Fibroblast of skin of scalp (primary cell): ENCODE measurements at places on chromosomes 7 and 10.

GRCh38 chr7:38284553-38284952 is 11.1 kb upstream of the TARP start:
- no peak for DNase-seq

DNA sequence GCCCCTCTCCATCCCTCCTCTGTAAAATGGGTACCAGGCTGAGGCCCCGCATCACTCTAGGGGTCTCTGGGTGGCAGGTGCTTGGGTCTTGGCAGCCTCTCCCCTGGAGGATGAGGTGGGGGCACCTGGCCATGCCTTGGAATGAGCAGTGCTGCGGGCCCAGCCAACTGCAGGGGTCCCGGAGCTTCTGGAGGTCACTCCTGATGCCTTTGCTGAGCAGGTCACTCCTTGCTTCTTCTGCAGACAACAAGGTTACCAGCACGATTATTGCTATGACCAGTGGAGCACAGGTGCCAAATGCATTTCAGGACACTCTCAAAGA is 22.4 kb upstream of the ZNF488 start:
- no peak for DNase-seq

GRCh38 chr7:122306320-122307227 is 2.0 kb upstream of the FEZF1 start:
- DNase-seq, result no peak

DNA sequence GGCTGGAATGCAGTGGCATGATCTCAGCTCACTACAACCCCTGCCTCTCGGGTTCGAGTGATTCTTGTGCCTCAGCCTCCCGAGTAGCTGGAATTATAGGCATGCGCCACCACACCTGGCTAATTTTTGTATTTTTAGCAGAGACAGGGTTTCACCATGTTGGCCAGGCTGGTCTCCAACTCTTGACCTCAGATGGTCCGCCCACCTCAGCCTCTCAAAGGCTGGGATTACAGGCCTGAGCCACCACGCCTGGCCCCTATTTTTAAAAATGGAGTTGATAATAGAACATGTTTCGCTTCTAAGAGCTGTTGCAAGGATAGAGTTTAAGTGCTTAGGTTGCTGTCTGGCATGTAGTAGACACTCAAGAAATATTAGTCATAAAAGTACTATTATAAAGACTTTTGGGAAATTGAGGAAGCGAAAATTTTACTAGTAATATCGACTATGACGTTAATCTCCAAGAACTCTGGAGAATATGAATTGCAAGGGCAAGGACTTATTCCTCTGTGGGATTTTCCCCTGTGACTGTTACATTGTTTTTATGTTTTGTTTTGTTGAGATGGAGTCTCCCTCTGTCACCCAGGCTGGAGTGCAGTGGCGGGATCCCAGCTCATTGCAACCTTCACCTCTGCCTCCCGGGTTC is 7.9 kb downstream of the GTF2I start:
- DNase-seq, result no peak

DNA sequence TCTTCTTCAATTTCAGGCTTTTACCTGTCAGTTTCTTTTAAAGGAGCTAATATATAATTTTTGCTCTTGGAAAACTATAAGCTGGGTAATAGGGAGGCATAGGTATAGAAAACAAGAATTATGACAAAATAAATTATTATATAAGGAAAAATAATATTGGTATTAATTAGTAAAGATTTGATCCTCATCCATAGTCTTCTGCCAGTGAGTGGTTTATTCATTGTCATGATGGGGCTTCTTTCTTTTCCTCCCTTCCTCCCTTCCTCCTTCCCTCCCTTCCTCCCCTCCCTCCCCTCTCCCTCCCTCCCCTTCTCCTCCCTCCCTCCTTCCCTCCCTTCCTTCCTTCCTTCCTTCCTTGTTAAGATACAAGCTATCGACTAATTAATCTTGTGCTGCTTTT is 698.6 kb downstream of the SORCS3 start:
- DNase-seq, result no peak
